ENCODE measurements at places on chromosomes 16 and 17.

GRCh38 chr16:49662569-49662968 lies 193.3 kb downstream of the ZNF423 start:
- no peak for DNase-seq

DNA sequence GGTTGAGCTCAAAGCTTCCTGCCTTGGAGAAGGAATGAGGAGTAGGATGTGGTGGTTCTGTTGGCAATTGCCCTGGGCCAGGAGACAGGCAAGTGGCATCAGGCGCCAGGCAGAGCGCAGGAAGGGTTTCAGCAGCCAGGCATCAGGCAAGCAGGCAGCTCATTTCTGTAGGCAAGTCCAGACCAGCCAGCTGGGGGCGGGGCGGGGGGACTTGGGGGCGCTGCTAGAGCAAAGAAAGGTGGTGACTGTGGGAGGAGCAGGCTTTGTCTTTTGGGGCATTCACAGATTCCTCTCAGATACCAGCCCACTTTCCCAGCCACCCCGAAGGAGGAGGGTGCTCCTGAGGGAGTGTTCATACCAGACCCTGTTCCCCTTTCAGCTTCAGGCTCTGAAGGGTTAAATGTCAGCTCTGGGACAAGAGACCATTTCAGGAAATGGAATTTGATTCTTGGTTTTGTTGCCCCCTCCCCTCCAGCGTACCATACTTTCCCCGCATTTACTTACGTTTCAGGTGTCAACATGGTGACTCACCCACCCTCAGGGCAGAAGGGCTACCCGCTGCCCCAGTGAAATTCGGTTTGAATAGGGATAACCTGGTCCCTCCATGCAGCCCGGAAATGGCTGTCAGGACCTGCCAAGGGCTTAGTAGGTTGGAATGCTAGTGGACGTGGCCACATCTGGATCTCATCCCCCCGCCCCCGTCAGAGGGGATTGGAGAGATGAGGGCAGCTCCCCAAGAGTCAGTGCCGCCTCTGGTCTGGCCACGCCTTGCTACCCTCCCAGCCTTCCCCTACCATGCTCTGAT lies 13.2 kb downstream of the NGFR start:
- no peak for DNase-seq

- no peak for DNase-seq
These were observed 6.2 kb downstream of the ITGAE start for GRCh38 chr17:3794557-3795389.

GRCh38 chr16:72066747-72067146 lies 3.7 kb downstream of the HPR start:
- no peak for DNase-seq

DNA sequence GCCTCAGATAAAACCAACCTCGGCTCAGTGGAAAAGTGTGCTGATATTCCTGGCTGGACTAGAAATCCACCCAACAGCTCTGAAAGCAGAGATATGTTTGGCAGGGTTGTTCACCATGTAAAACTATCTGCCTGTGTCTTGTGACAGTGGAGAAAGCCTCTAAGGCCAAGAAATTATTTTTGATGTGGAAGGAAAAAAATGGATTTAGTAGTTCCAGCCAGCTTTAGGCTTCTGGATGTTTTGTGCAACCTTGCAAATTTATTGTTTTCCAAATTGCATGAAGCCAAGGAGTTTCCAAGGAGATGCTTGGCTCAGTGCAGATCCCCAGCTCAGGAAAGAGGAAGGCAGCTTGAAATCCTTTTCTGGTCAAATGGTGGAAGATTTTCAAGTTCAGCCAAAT lies 31.6 kb downstream of the TEKT5 start:
- DNase-seq = no peak

DNA sequence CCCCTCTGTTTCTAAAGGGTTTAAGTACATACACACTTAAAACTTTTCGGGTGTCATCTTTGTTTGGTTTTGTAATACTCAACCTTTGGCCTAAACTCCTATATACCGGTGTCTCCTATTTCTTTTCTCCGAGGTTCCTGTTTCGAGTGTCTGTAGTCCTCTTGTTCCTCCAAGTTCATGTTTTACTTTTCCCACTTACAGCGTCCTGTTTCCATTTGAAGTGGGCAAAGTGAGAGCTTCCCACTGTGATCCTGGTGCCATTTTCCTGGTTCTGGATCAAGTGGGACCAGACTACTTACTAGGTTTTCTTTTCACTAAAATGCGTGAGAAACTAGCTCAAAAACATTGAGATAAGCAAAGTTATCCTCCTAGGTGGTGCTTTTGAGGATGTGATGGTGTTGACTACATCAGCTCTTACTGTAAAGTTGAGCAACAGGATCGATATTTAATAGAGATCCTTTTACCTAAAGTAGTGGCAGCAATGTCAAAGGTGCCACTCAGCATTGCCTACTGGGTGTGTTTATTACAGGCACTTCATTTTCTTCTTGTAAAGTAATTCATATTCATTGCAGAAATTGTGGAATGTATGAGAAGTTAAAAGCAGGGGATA lies 1.3 kb downstream of the PSMD3 start:
- DNase-seq = no peak

- DNase-seq = no peak
These were observed 5.8 kb upstream of the IL17C start for GRCh38 chr16:88632587-88632930.
